ENCODE measurements at places on chromosomes 1 and 21.

DNA sequence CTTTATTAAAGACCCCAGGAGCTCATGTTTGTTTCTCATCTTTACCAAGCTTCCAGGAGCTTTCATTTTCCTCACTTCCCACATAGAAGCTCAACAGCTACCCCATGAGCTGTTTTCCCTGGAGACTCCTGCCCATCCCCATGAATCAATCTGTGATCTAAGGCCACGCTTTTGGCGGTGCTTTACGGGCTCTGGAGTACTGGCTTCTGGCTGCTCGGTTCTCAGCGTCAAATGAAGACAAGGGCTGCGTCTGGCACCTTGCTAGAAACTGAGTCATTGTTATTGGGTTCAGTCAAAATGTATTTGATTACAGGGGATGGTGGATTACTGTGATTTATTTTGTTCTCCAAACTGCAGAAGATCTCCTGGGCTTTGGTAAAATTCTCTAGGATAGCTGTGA lies 39.9 kb downstream of the ACP6 start:
- no peak for DNase-seq

DNA sequence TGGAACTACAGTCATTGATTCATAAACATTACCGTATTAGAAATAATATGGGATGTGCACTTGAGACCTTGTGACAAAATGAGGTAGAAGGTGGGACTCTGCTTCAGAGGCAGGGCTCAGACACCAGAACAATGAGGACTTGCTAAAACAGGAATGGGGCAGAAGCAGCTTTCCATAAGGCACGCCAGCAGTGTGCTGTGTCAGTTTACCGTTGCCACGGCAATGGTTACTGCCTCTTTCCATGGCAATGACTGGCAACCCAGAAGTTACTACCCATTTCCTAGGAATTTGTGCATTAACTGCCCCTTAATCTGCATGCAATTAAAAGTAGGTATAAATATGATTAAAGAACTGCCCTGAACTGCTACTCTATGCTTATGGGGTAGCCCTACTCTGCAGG lies 169.0 kb downstream of the CHRM3 start:
- no peak for DNase-seq

- DNase-seq, result no peak
These were observed 1.2 kb downstream of the SPATA46 start for GRCh38 chr1:162375463-162375862.

GRCh38 chr1:228095938-228096337 lies 7.2 kb downstream of the C1orf35 start:
- no peak for DNase-seq

- DNase-seq, result no peak
These were observed 5.1 kb downstream of the ECHDC2 start for GRCh38 chr1:52916241-52916975.

- no peak for DNase-seq
These were observed 877 bp upstream of the SLX9 start for GRCh38 chr21:44938772-44939531.
